ENCODE measurements at places on chromosomes 12 and 14. TPM values are rescaled to one million over a fixed set of nuclear protein-coding genes. Genes with fewer than 3 reads are reported as not detected.

The OR4M1 gene
- not detected for total RNA-seq

The PRIMA1 gene
- 0.02 TPM for total RNA-seq

The B4GALNT3 gene
- 1.4 TPM for total RNA-seq

The PLCZ1 gene
- not detected for total RNA-seq

The PTHLH gene
- total RNA-seq: 3.1 TPM

The KLHL28 gene
- total RNA-seq: 12.2 TPM

The CACNA1C gene
- 0.37 TPM for total RNA-seq

The ULK1 gene
- 31.7 TPM for total RNA-seq

The ANO2 gene
- total RNA-seq: not detected

The TPPP2 gene
- total RNA-seq: not detected

The DDHD1 gene
- total RNA-seq: 13.6 TPM

The C12orf50 gene
- not detected for total RNA-seq

The PPP1R3E gene
- 6.8 TPM for total RNA-seq

The TAS2R9 gene
- not detected for total RNA-seq

The ABCD2 gene
- not detected for total RNA-seq

The MGAT4C gene
- total RNA-seq: 0.12 TPM

The LRP1-AS gene
- not detected for total RNA-seq

The RHEBL1 gene
- 3.6 TPM for total RNA-seq

The SLC10A1 gene
- total RNA-seq: 0.17 TPM

The ANKRD33 gene
- not detected for total RNA-seq

Measured in NCI-H460 (cell line).